Esophagus squamous epithelium (tissue), 5 donors: ENCODE measurements at places on chromosomes 4 and X.

DNA sequence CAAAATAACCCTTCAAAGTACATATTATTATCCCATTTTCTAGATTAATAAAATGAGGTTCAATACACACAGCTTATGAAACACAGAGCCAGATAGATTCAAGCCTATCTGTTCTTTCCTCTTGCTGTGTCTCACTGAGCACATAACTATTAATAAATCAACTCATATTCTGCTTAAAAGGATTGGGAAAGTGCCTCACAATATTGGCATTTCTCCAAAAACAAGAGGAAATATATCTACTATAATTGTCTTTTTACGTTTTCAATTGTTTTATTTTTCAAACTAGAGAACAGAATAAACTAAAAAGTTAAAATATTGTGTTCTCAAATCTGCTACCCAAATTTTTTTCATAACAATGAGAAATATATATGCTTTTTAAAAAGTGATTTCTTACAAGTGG, 15.8 kb downstream of the DCHS2 start:
- DNase-seq: no peak

GRCh38 chr4:165288226-165288625, 39.2 kb upstream of the MSMO1 start:
- no peak for DNase-seq

GRCh38 chr4:90357117-90357710, 230.0 kb downstream of the CCSER1 start:
- DNase-seq: no peak

- DNase-seq: no peak
These were observed 22.4 kb downstream of the TMEM33 start for GRCh38 chr4:41957634-41958033.

GRCh38 chrX:53262918-53263394, 18.4 kb downstream of the IQSEC2 start:
- DNase-seq: no peak

- no peak for DNase-seq
These were observed 48.4 kb downstream of the PRKG2 start for GRCh38 chr4:81166458-81167160.

DNA sequence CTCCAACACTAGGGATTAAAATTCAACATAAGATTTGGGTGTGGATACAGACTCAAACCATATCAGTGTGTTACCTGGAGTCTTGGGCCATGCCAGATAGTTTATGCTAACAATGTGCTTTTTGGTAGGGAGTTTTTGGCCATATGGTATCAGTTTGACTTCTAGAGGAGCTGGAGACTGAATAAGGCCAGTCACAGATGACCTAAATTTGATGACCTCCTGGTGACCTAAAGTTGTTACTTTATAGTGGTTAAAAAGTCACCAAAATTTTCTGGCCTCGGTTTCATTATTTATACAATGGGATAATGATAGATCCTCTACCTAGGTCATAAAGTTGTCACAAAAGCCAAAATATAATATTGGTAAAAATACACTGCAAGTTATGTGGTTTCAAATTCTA, 877.1 kb downstream of the RAPGEF2 start:
- no peak for DNase-seq

DNA sequence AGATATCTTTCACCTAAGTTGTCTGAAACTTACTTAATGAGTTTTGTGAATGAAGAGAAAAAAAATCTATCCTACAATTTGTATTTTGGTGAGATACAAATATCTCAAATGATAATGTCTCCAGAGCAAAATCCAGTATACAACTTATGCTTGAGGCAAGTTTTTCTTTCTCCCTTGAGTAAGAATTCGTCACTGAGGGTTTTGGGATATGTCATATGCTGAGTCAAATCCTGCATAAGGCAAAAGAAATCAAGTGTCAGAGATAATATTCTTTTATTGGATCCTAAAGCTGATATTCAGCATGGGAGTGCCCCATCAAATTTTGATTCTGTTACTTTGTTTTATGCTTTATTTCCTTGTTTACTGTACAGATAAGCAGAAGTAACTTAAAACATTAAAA, 1308.6 kb downstream of the ARAP2 start:
- no peak for DNase-seq

DNA sequence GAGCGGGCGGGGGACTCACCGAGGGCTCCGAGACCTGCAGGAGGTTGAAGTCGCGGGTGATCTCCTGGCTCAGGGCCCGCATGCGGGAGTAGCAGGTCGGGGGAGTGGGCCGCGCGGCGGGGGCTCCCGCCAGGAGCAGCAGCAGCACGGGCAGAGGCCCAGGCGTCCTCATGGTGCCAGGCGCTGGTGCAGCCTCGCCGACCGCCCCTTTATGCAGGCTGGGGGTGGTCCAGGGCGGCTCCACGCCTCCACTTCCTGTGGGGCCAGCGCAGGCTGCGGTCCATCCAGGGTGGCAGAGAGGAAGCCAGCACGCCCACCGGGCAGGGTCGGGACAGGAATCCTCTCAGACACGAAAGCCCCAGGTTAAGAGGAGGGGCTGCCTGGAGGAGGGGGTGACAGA, at the start of gene CYTL1:
Gene CYTL1 (minus strand): TSS at position 185 of the 400 bp plus-strand sequence. CDS start 13 bp downstream, at position 172.
- DNase-seq: no peak

- DNase-seq: no peak
These were observed 83.0 kb upstream of the TACR3 start for GRCh38 chr4:103802766-103803165.

DNA sequence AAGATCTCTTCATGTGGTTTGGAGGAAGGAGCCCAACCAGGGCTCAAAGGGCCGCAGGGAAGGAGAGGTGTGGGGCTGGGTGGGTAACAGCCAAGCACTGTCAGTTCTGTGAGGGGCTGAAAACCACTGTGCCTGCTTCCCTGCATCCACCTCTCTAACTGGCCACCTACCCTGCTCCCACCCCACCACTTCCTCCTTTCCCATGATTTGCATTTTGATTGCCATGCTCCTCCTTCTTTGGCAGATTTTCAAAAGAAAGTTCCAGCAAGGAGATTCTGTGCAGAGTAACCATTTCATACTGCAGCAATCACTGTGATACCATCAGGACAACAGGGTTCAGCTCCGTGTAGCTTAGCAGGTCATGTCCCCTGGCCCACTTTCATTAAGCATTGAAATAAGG, 1.8 kb downstream of the ZNF674 start:
- DNase-seq: no peak

DNA sequence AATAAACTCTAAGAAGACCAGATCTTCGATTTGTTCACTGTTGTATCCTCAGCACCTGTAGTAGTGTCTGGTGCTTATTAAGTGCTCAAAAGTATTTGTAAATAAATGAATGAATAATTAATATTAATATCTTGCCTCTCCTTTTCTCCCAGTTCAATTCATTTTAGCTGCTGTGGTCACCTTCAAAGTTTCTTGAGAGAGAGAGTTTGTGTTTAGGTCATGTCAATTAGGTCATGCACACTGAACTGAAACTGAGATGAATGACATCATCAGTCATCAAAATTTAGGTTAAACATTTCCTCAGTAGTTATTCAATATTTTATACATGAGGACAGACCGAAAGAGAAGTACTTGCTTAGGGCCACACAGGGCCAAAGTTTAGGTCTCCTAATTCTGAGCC, 73.5 kb downstream of the ANXA3 start:
- DNase-seq: no peak

GRCh38 chr4:11507920-11508319, 79.2 kb upstream of the HS3ST1 start:
- DNase-seq: no peak

GRCh38 chr4:126061655-126062054, 746.9 kb downstream of the FAT4 start:
- DNase-seq: no peak

GRCh38 chrX:101419489-101419888, 11.5 kb downstream of the HNRNPH2 start:
- no peak for DNase-seq

DNA sequence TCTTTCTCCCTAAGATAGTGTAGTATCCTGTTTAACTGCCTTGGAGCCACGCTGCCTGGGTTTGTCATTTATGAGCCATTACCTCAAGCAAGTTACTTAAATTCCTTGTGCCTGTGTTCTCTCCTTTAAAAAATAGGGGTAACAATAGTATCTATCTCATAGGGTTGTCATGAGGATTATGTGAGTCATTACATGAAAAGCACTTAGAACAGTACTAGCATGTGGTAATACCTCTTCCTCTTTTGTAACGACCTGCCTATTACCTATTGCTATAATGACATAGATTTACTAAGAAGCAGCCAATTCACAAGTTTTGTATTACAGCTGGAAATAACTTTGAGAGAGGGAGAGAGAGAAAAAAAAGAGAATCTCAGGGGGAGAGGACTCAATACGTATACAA, 834.7 kb downstream of the RAPGEF2 start:
- no peak for DNase-seq

- DNase-seq: no peak
These were observed 9.1 kb downstream of the WFS1 start for GRCh38 chr4:6278801-6279197.

DNA sequence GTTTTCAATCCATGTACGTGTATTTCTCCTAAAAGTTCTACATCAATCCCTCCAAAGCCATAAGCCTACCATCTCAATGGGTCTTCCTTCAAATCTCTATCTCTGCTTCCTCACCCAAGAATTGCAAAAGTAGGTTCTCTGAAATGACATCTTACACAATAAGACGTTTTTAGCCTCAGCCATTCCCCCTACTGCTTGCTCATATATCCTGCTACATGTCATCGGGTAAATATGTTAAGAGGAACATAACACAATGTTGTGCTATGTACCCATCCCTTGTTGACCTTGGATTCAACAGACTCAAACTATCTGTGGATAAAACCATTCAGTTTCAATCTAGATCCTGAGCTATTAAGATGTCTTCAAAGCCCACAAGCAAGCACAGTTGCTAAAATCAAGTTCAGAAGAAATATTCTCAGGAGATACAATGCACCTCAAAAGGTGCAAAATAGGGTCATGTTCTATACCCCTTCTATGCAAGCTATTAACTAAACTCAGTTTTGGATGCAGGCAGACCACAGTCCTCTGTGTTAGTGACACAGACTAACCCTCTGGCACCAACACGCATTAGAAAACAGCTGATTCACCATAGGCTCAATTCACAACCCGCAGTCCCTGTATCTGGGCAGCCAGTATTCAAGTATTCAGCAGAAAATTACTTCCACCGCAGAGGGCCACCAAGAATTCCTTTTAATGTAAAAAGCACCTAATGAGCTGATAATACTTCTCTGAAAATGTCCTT, 56.8 kb downstream of the CD99L2 start:
- DNase-seq: no peak

DNA sequence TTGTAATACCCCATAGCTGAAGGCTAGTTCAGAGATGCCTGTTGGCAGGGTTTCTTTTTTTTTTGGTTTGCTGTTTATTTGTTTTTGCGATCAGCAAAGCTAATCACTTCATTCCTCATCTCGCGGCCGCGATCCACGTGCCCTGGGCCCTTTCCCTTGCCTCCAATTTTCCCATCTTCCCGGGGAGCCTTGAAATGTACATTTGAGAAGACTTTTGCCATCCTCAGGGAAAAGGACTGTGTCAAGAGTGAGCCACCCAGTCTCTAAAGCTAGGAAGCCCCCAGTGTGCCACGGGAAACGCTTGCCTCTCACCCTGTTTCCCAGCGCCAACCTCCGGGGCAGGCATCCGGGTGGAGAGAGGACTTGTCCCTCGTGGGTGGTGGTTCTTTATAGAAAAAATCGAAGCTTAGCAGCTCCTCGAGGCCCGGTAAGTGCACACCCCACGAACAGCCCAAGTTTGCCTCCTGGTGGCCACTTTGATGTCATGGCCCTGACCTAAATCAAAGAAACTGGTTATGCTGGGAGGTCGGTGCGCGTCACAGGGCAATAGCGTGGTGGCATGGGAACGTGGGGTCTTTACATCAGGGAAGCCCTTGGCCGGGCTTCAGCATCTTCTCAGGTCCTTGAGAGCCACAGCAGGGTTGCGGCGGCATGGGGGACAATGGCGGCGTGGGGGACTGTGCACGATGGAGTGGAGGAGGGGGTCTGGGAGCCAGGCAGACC, 42.0 kb downstream of the MAP7D3 start:
- no peak for DNase-seq

DNA sequence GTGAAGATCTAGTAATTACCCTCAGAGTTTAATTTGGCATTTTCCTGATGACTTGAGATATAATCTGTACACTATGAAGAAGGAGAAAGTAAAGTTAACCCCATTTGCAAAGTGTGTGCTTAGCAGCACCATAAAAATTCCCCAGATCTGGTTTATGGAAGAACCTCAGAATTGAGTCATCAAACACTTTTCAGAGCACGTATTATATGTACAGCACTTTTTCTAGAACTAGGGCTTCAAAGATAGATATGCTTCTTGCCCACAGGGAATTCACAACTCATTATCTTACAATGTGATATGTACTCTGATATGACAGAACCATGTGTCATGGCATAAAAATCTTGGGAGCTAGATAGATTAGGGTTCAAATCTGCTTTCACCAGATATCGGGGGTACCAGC, 150.9 kb downstream of the SLC10A7 start:
- DNase-seq: no peak

GRCh38 chrX:130176354-130176776, 4.6 kb downstream of the RAB33A start:
- no peak for DNase-seq

GRCh38 chrX:140762061-140762460, 52.5 kb downstream of the LINC00632 start:
- no peak for DNase-seq

- DNase-seq: no peak
These were observed 6.8 kb upstream of the OCIAD2 start for GRCh38 chr4:48913346-48913745.

DNA sequence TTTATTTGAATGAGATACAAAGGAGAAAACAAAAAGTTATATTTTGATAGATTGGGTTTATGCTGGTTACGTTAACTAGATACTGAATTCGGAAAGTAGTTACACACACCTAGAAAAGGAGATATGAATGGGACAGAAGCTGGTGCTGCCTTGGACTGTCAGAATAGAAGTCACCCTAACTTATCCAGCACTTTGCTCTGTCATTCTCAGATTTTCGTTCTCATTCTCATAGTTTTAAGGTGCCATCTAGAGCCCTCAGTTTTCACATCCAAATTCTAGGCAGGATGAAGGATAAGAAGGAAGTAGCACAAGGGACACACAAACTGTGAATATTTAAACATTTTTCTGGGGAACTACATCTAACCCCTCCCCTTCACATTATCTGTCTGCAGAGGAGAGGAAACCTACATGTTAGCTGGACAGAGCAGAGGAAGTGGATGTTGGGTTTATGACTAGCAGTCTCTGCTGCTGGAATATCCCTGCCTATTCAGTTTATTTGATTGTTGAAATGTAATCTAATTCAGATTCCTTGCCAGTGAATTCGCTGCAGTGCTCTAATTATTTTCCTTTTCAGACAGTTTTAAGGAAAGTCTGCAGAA, 521.9 kb downstream of the FAT4 start:
- no peak for DNase-seq

DNA sequence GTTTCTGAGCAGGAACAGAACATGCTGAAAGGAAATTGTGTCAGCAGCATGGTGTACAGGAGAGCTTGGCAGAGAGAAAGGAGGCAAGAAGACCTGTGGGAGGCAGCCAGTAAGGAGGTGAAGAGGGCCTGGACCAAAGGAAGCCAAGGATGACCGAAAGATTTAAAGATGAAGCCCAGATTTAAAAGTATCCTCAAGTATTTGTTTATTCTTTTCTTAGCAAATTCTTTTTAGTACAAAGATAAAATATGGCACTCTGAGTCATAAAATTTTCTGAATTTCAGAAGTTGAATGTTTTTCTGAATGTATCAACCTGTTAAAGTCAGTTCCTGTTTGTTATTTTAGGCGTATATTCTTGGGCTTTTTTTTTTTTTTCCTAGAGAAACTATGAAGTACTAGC, 3.5 kb downstream of the PKD2 start:
- no peak for DNase-seq
